T-helper 17 cell (primary cell): ENCODE measurements at places on chromosomes 5 and 9.

DNA sequence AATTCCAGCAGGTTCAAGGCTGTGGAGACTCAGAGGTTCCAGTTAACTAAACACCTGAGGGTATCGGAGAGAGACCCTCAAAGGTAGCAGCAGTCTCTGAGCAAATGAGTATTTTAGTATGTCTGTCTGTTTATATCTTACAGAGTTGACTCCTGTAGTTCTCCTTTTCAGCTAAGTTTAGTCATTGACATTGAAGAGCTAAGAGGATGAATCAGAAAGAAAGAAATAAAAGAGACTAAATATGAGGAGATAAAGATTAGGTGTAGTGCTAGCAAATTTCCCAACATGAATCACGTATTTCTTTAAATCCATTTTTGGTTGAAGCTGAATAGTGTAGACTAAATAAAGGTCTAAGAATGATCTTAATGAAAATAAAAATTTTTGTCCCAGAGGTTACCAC lies 474.0 kb upstream of the RGMB start:
- H3K27me3 ChIP-seq: peaks cover 13% of the 10 kb centered on the region
- H3K36me3 ChIP-seq: no peaks in the 10 kb centered on the region
- no peak overlapping the region for H3K27ac ChIP-seq
- H3K4me1 ChIP-seq: no peaks in the 10 kb centered on the region
- no peak overlapping the region for H3K4me3 ChIP-seq

GRCh38 chr5:37436146-37436934 lies 57.2 kb downstream of the WDR70 start:
- H3K4me3 ChIP-seq: no peak overlapping the region
- no peak for DNase-seq
- H3K27ac ChIP-seq: peak overlapping the region; percentile 57
- H3K36me3 ChIP-seq: peaks cover 7% of the 10 kb centered on the region
- peaks cover 11% of the 10 kb centered on the region for H3K4me1 ChIP-seq

- no peak overlapping the region for H3K4me3 ChIP-seq
- no peaks in the 10 kb centered on the region for H3K27me3 ChIP-seq
- peaks cover 3% of the 10 kb centered on the region for H3K4me1 ChIP-seq
- H3K36me3 ChIP-seq: peaks cover 4% of the 10 kb centered on the region
These were observed 122.5 kb upstream of the RASGRF2 start for GRCh38 chr5:80837679-80838078.

GRCh38 chr5:20949636-20950035 lies 961.6 kb upstream of the CDH18 start:
- no peaks in the 10 kb centered on the region for H3K27me3 ChIP-seq
- DNase-seq: no peak
- H3K36me3 ChIP-seq: no peaks in the 10 kb centered on the region
- no peak overlapping the region for H3K27ac ChIP-seq
- no peak overlapping the region for H3K4me3 ChIP-seq
- no peaks in the 10 kb centered on the region for H3K4me1 ChIP-seq

DNA sequence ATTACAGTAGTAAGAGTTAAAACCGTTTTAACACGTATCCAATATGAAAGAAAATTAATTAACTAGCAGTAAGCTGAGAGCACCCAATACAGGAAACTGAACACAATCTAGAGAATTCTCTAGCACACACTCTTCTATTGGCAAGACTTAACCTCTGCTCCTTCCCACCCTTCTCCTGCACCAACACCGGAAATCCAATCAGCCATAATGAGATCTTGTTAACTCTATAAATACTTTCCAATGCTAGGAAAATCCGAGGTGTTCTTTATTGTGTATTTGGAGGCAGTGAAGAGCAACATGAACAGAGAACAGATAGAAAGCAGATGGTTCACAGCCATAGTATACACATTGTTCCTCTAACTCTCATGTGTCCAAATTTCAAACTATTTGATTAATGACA lies 591.7 kb downstream of the CETN3 start:
- no peak for DNase-seq
- H3K36me3 ChIP-seq: no peaks in the 10 kb centered on the region
- no peaks in the 10 kb centered on the region for H3K4me1 ChIP-seq
- H3K27ac ChIP-seq: no peak overlapping the region

DNA sequence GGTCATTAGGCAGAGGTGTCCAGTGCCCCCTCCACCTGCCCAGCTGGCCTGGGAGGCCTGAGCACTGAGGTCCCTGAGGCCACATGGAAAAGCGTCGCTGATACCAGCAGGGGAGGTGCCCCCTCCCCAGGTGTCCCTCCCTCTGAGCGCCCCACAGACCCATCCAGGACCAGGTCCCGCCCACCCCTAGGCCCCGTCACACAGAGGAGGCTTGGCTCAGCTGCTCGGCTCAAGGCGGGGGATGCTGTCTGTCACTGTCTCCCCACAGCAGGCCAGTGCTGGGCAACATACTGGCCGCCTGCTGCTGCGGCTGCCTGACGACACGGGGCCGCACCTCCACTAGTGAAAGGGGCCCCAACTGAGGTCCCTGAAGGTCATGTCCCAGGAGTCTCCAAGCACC lies 71.7 kb downstream of the VAV2 start:
- peaks cover 2% of the 10 kb centered on the region for H3K36me3 ChIP-seq
- no peak overlapping the region for H3K4me3 ChIP-seq
- H3K4me1 ChIP-seq: peaks cover 7% of the 10 kb centered on the region
- DNase-seq: no peak

GRCh38 chr9:5562806-5563416 lies 52.6 kb downstream of the PDCD1LG2 start:
- no peaks in the 10 kb centered on the region for H3K36me3 ChIP-seq
- H3K27me3 ChIP-seq: no peaks in the 10 kb centered on the region
- peak overlapping the region; percentile 64 for H3K27ac ChIP-seq
- no peak for DNase-seq
- no peak overlapping the region for H3K4me3 ChIP-seq
- H3K4me1 ChIP-seq: peaks cover 26% of the 10 kb centered on the region

- H3K4me3 ChIP-seq: no peak overlapping the region
- H3K27me3 ChIP-seq: no peaks in the 10 kb centered on the region
- no peak for DNase-seq
- no peaks in the 10 kb centered on the region for H3K36me3 ChIP-seq
- no peak overlapping the region for H3K27ac ChIP-seq
These were observed 74.4 kb upstream of the CNTLN start for GRCh38 chr9:17060450-17060849.

DNA sequence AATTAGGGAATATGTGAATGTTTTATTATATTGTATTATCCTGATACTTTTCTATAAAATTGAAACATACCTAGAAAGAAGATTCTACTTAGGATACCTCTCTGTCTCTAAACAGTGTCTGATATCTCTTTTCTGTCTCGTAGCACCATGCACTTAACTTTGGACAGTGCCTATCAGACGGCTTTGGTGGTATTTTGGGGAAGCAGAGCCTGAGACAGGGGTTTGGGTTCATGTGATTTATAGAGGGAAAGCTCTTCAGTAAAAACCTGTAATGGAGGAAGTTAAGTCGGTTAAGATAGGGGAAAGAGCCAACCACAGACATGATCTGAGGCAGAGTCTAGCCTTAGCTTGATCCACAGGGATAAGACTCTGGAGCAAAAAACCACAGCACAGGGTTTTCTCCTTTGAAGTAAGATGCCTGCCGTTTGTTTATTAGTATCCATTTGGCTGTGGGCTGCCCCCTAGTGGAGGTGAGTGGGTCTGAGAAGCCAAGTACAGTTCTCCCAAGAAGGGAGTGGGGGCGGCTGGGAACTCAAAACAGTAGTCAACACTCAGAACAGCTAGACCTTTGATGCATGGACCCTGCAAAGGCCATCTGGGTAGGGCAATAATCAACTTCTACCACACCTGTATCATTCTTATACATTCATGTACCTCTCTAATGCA lies 141.2 kb upstream of the ASTN2 start:
- H3K27ac ChIP-seq: no peak overlapping the region
- H3K27me3 ChIP-seq: no peaks in the 10 kb centered on the region
- H3K36me3 ChIP-seq: no peaks in the 10 kb centered on the region
- H3K4me1 ChIP-seq: no peaks in the 10 kb centered on the region

GRCh38 chr9:85743275-85744128 lies 1.7 kb upstream of the AGTPBP1 start:
- no peak overlapping the region for H3K27ac ChIP-seq
- peak overlapping the region; percentile 64 for H3K4me3 ChIP-seq
- H3K4me1 ChIP-seq: peaks cover 22% of the 10 kb centered on the region
- DNase-seq: no peak
- peaks cover 2% of the 10 kb centered on the region for H3K36me3 ChIP-seq

- no peak overlapping the region for H3K4me3 ChIP-seq
- no peak for DNase-seq
- H3K27me3 ChIP-seq: no peaks in the 10 kb centered on the region
- H3K4me1 ChIP-seq: no peaks in the 10 kb centered on the region
- H3K36me3 ChIP-seq: no peaks in the 10 kb centered on the region
These were observed 557.9 kb downstream of the CAAP1 start for GRCh38 chr9:26334706-26335105.

GRCh38 chr5:116947691-116948528 lies 373.3 kb upstream of the SEMA6A start:
- no peak overlapping the region for H3K27ac ChIP-seq
- H3K27me3 ChIP-seq: peaks cover 9% of the 10 kb centered on the region
- H3K4me3 ChIP-seq: no peak overlapping the region
- H3K36me3 ChIP-seq: no peaks in the 10 kb centered on the region
- DNase-seq: peak; percentile 44

GRCh38 chr5:74693191-74693590 lies 8.2 kb downstream of the HEXB start:
- H3K4me3 ChIP-seq: no peak overlapping the region
- H3K27ac ChIP-seq: no peak overlapping the region
- no peak for DNase-seq
- peaks cover 4% of the 10 kb centered on the region for H3K4me1 ChIP-seq

DNA sequence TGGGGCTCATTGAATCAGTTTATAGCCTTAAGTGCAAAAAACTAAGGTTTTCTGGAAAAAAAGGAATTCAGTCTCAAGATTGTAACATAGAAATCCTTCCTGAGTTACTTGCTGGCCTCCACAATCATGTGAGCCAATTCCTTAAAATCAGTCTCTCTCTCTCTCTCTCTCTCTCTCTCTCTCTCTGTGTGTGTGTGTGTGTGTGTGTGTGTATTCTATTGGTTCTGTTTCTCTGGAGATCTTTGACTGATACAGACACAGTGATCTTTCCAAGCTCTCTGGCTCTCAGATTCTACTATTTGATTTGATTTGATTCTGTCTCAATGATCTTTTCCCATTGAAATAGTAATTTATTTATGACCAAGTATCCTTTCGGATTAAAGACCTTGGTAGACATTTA lies 74.6 kb downstream of the CFAP95 start:
- H3K27me3 ChIP-seq: peaks cover 13% of the 10 kb centered on the region
- peaks cover 2% of the 10 kb centered on the region for H3K4me1 ChIP-seq
- no peak for DNase-seq
- H3K4me3 ChIP-seq: no peak overlapping the region
- no peak overlapping the region for H3K27ac ChIP-seq

DNA sequence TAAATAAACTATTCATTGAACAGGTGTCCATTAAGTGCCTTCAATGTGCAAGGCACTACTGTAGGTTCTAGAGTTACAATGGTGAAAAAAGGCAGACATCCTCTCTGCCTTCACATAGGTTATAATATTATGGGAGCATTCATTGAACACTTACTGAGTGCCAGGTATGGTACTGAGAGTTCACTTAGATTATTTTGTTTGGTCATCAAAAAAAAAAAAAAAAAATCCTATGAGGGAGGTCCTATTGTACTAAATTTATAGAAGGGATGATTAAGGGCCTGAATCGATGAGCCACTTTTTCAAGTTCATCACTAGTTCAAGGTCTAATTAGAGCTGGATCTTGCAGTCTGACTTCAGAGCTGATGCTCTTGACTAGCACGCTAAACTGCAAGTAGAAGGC lies 22.8 kb upstream of the PANK3 start:
- DNase-seq: no peak
- no peak overlapping the region for H3K4me3 ChIP-seq
- peaks cover 31% of the 10 kb centered on the region for H3K27me3 ChIP-seq
- H3K4me1 ChIP-seq: no peaks in the 10 kb centered on the region

GRCh38 chr9:92483627-92484545 lies 1.6 kb upstream of the ASPN start:
- H3K4me3 ChIP-seq: no peak overlapping the region
- H3K27ac ChIP-seq: no peak overlapping the region
- H3K27me3 ChIP-seq: no peaks in the 10 kb centered on the region
- no peak for DNase-seq
- H3K4me1 ChIP-seq: peaks cover 5% of the 10 kb centered on the region

DNA sequence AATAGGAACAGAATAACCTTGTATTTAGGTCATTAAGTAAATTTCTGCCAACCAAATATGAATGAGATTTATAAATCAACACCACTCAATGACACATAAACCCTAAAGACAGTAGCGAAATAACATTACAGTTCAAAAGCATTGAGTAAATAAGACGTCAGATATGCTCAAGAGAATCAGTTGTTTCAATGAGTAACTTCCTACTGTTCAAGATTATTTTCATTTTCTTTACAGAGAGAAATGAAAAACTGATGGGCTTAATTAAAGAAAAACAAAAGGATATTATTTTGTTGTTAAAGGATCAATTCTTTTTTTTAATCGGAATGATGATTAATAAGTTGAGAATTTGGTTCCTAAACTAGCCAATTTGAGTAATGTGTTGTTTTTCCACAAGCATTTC lies 150.1 kb downstream of the BNC2 start:
- no peak overlapping the region for H3K4me3 ChIP-seq
- no peak overlapping the region for H3K27ac ChIP-seq
- H3K36me3 ChIP-seq: no peaks in the 10 kb centered on the region
- H3K27me3 ChIP-seq: no peaks in the 10 kb centered on the region
- no peak for DNase-seq

GRCh38 chr9:5714501-5715401 lies 85.8 kb downstream of the RIC1 start:
- H3K27ac ChIP-seq: no peak overlapping the region
- no peak for DNase-seq
- peaks cover 7% of the 10 kb centered on the region for H3K4me1 ChIP-seq
- H3K4me3 ChIP-seq: no peak overlapping the region
- H3K27me3 ChIP-seq: no peaks in the 10 kb centered on the region
- H3K36me3 ChIP-seq: peaks cover 13% of the 10 kb centered on the region

GRCh38 chr5:42950116-42950455 lies 90.0 kb downstream of the ANXA2R start:
- no peak for DNase-seq
- H3K27ac ChIP-seq: peak overlapping the region; percentile 99
- H3K4me1 ChIP-seq: peaks cover 26% of the 10 kb centered on the region
- H3K4me3 ChIP-seq: peak overlapping the region; percentile 91
- H3K27me3 ChIP-seq: no peaks in the 10 kb centered on the region

- H3K27me3 ChIP-seq: peaks cover 5% of the 10 kb centered on the region
- DNase-seq: no peak
- no peaks in the 10 kb centered on the region for H3K36me3 ChIP-seq
- no peaks in the 10 kb centered on the region for H3K4me1 ChIP-seq
These were observed 287.6 kb upstream of the MSX2 start for GRCh38 chr5:174436750-174437149.

- H3K4me3 ChIP-seq: no peak overlapping the region
- no peaks in the 10 kb centered on the region for H3K4me1 ChIP-seq
- H3K27ac ChIP-seq: no peak overlapping the region
- DNase-seq: no peak
- no peaks in the 10 kb centered on the region for H3K36me3 ChIP-seq
These were observed 184.4 kb upstream of the CCNG1 start for GRCh38 chr5:163252950-163253349.
